ENCODE measurements at places on chromosomes 1 and 21.

DNA sequence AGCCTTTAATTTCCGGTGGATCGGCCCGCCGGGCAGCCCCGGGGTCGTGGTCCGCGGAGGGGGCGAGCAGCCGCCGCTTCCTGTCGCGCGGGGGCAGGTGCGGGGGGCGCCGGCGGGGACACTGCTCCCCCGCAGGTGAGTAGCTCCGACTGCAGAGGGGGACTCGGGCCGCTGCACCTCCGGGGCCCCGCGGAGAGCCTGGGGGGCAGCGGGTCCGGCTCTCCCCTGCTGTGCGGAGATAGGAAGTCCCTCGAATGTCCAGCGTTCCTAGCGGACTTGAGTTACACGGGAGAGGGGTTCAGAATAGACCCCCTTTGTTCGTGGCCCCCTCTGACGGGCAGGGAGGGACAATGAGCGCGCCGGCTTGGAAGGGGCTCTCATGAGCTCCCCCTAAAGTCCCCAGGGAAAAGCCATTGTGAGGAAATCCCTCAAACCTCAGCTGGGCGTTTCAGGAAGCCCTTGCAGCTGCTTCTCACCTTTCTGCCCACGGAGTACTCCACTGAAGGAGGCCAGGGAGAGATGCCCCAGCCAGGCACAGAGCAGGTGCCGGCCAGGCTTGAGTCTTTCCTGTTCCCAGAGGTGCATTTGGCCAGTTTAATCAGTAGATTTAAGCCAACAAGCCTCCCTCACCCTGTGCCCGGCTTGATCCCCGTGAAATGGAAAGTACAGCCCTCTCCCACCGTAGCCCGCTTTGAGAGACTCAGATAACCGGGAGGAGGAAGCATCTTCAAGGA, 925 bp downstream of the PDE9A start:
- DNase-seq = no peak

DNA sequence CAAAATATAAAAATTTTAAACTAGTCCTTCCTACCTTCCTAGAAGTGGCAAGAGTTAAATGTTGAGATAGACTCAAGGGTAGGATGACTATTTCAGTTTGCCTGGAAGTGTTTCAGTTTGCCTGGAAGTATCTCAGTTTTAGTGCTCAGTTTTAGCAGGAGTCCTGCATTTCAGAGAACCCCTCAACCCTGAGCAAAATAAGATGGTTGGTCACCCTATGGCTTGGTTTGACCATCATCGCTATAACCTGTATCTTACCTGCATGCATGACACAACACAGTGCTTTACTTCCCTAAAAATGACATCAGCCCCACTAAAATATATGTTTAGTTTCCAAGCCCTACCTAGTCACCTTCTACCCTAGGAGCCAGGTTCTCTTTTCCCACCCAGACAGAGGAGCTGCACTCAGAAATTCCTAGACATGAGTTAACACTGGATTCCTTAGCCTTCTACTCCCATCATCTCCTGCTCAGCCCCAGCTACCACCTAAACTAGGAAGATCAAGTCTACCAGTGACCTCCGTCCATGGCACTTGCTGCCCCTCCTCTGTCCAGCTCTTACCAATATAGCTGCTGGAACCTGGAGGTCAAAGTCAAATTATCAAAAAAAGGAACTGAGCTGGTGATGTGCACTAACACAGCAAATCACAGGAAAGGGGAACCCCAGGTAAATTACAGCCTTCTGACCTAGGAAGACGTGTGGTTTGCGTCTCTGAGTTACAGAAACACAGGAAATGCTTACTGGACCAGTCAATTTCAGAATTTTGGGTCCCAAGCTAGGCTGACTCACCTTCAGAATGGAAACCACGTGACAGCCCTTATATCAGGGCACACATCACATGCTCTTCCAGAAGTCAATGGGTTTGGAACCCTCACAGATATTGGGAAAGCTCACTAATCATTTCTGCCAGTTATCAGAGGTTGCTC, 2.2 kb upstream of the G0S2 start:
- no peak for DNase-seq

GRCh38 chr1:33898881-33899280, 35.0 kb downstream of the HMGB4 start:
- no peak for DNase-seq

GRCh38 chr1:40075266-40075665, 21.8 kb downstream of the PPT1 start:
- DNase-seq = no peak

GRCh38 chr1:64942675-64943074, 23.7 kb downstream of the JAK1 start:
- no peak for DNase-seq

DNA sequence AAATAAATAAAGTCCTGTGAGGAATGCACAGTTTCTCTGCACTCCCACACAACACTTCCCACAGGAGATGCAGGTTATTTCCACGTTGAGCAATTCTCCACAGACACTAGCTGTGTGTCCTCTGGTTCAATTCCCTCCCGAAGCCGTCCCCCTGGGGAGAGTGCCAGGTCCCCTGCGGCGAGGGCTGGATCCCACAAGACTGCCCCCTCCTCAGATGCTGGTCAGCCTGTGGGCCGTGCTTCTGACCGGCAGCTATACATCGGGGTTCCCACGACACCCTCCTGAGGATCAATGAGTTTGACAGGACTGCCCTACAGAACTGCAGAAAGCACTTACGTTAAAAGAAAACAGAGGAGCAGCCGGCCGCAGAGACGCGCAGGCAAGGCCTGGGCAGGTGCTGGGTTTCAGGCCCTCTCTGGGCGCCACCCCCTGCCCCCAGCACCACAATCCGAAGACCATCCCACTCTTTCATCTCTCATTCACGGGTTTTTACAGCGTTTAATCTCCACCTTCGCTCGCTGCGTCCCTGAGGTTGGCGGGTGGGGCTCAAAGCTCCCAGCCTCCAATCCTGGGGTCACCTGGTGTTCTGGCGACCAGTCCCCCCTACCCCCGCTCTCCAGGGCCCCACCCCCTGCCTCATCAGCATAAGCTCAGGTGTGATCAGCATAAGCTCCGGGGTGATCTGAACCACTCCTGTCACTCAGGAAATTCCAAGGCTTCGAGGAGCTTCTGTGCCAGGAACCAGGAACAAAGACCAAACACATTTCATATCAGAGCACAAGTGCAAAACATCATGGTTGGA, 9.3 kb downstream of the SLC35E2B start:
- DNase-seq = no peak

All from RWPE1 (cell line).